ENCODE measurements at places on chromosomes 4 and X.

- no peak for DNase-seq
Measured at GRCh38 chr4:66943112-66943511, 602.2 kb downstream of the CENPC start.

DNA sequence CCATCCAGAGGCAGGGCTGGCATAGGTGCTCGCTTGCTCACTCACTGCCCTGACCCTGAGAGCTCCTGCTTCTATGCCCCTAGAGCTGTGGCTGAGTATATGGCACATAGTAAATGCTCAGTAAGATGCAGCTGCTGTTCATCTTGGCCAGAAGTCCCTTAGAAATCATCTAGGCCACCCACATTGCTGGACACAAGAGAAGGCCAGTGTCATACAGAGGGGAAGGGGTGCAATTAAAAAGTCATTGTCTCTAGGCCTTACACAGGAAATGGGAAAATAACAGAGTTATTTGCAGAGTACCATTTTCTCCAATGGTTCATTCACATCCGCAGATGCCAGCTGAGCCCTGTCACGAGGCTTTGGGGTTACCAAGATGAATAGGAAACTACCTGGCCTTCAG, 88.8 kb downstream of the MAMLD1 start:
- no peak for DNase-seq

DNA sequence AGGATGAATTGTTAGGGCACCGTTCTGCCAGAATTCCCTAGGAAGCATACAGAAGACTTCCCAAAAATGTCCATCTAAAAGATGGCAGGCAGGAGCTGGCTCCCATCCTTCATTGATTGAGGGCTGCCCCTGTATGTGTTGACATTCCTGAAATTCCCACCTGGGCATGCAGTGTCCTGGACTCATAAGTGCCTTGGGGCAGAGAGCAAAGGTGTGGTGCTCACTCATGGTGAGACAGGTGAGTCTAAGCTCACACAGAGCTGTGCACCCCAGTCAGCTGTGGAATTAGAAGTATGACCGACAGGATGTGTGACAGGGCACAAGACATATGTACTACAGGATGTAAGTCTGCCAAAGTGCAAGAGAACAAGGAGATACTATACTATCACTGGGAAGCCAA, 271.9 kb downstream of the MID1IP1 start:
- DNase-seq: no peak

- DNase-seq: no peak
Measured at GRCh38 chr4:40321574-40322275, 13.4 kb upstream of the CHRNA9 start.

GRCh38 chr4:109547394-109547793, 12.7 kb upstream of the MCUB start:
- no peak for DNase-seq

DNA sequence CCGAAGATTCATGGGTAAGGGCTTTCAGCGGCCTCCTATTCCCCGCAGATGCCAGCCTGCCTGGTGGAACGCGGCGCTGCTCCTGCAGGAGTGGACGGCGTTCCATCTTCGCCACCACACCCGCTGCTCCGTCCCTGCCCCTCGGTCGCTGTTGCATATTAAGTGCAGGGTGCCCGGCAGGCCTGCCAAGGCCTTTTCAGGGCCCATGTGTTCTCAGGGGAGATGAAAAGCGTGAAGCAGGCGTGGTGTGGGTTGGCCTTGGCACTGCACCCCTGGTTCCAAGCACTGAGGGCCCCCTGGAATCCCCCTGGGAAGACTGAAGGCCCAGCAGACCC, 52.0 kb downstream of the SORCS2 start:
- no peak for DNase-seq

GRCh38 chr4:82745173-82745842, 53.3 kb downstream of the SCD5 start:
- DNase-seq: no peak

DNA sequence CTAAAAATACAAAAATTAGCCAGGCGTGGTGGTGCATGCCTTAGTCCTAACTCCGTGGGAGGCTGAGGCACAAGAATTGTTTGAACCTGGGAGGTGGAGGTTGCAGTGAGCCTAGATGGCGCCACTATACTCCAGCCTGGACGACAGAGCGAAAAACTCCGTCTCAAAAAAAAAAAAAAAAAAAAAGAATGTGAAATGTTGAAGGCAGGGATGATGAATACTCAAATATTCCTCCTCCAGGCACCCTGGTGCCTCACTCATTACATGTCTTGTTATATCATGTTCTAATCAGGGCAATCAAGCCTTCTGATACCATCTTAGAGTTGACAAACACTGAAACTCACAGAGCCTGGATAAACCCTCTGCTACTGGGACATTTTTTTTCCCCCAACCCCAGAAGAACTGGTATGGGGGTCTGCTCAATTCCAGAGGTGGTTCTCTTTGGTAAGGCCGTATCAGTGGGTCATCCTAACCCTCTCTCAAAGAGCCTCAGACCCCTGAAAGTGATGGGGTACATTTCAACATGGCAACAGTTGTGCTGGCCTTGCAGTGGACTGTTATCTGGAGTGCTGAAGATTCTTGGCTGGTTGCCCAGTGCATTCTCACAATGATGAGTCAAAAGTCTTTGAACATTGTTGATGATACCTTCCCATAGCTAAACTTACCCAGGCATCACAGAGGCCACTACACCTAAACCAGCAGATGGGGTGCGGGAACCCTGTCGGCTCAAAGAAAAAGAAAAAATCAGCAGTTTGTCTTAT, 2.4 kb upstream of the SH3KBP1 start:
- DNase-seq: peak; percentile 38

- DNase-seq: no peak
Measured at GRCh38 chr4:47719576-47719975, 118.3 kb downstream of the CORIN start.

DNA sequence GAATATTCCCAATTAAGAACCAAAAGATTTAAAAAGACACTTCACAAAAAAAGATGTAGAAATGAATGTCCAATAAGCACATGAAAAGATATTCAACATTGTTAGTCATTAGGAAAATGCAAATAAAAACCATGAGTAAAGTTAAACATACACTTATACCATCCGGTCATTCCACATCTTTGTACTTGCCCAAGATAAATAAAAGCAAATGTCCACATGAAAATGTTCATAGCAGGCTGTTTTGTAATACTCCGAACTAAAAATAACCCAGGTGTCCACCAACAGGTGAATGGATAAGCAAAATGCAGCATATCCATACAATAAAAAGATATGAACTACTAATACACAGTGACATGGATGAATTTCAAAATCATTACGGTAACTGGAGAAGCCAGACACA, 28.6 kb upstream of the ZCCHC4 start:
- DNase-seq: no peak

DNA sequence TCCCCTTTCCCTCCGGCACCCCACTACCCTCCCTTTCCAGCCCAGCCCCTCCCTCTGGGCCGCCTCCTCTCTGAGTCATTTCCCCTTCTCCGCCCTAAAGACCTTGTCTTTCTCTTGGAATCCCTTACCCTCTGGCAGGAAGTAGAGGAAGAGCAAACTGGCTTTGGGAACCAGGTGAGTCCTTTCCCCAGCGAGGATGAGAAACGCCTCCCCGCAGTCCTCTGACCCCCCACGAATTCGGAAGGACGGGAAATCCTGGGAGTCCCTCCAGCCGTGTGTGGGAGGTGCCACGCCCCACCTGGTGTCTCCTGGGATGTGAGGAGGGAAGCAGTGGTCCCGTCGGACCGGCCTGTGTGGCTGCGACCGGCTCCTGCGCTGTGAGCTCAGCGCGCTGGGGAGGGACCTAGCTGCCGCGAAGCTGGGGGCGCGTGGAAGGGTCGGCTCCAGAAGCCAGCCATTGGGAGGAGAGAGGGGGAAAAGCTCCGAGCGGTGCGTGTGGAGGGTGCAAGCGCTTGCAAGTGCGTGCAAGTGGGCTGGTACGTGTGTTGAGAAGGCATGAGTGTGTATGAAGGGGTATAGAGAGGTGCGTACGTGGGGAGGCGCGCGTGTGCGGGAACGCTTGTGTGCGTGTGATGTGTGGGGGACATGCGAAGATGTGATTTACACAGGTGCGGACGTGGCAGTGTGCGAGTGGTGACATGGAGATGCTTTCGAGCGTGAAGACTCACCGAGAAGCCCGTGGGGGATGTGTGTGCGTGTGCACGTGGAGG, 46.3 kb downstream of the TEX13B start:
- no peak for DNase-seq

- DNase-seq: no peak
Measured at GRCh38 chr4:112082954-112083586, 62.2 kb upstream of the FAM241A start.

DNA sequence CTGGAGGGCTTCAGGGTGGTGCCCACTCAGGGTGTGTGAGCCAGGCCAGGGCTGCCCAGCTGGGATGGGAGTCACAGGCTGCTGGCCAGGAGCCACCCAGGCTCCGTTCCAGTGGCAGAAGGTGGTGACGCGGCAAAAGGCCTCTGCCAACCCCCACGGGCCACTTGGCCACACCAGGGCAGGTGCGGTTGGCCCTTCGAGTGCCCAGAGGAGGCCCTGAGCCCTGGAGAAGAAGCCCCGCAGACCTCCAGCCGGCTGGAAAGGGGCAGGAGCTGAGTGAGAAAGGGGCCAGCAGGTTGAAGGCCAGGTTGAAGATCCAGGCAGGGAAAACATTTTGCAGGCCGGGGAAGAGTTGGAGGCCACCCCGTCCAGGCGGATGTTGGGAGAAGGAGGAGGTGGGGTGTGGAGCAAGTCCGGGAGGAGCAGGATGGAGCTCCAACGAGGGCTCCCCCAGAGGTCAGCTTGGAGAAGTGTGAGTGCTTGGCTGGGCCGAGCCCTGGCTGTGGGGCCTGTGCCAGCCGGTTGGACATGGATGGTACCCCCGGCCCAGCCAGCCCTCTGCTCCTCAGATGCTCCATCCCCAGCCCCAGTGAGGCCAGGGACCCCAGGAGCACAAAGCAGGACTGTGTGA, 2.8 kb upstream of the CPLX1 start:
- DNase-seq: peak; percentile 1

All from activated T-cell treated with anti-CD3 and anti-CD28 coated beads, Interleukin-2, amount 50 U/mL, for 4 hours (primary cell).